ENCODE measurements at places on chromosomes 7 and 10. TPM values are rescaled to one million over a fixed set of nuclear protein-coding genes. Genes with fewer than 3 reads are reported as not detected.
A peak's percentile ranks its signal among the peaks of the same experiment; 100 is the strongest.

Gene SLC39A12
- total RNA-seq: not detected

Gene TUBB8
- total RNA-seq: 2.1 TPM

Gene FLNC
- total RNA-seq: 11.3 TPM

Gene TAS2R41
- total RNA-seq: not detected

DNA sequence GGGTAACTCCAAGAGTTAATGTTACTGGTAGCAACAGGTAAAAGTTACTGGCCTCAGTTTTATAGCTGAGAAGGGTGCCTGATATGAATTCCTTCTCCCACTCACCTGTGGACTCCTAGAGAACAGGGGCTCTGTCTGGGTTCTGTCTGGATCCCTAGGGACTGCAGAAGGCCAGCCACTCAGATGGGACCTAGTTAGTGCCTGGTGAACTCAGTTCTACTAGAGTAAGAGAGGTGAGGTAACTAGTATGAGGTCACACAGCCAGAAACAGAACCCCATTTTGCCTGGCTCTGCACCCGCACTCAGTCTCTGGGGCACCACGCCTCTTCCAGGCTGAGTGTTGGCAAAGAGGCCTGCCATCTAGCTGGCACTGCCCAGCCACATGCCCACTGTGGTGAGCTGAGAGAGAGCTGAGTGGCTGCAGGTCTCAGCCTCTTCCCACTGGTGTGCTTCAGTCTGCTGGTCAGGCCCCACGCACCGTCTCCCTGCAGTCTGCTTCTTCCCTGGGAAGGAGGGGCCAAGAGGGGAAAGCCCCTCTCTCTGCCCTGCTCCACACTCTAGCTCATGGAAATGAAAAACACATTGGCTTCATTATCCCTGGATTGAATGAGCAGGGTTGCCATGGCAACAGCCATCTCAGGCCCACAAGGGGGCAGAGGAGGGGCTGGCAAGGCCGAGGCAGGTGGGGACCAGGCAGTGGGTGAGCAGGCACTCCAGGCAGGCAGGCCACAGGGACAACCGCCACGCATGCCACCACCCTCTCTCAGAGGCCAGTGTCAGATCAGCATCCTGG is 110.6 kb downstream of the ZMIZ1 start:
- DNase-seq: peak; percentile 79

GRCh38 chr7:14260011-14260410 is 270.5 kb upstream of the ETV1 start:
- DNase-seq: no peak

- peak; percentile 49 for DNase-seq
Measured at GRCh38 chr7:143385891-143386781, 5.0 kb downstream of the ZYX start.

DNA sequence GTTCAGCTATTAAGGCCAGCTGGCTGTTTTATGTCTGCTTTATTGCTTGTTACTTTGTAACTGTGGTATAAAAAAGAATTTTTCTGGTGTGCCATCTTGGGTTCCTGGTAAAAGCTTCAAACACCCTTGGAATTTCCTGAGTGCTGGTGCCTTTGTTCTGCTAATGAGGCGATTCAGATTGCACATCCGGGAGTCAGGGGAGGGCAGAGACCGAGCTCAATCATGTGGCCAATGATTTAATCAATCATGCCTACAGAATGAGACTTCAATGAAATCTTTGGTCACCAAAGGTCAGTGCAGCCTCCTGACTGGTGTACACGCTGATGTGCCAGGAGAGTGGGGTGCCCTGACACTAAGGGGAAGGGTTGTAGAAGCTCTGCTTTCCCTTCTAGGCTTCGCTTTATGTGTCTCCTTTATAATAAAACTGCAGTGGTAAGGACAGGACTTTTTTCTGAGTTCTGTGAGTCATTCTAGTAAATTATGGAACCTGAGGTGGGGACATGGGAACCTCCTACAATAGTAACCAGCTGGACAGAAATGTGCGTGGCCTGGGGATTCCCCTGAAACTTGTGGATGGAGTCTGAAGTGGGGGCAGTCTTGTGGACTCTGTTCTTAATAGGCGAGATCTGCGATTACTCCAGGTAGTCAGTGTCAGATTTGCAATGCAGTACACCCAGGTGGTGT is 69.4 kb upstream of the OGDHL start:
- peak; percentile 84 for DNase-seq

DNA sequence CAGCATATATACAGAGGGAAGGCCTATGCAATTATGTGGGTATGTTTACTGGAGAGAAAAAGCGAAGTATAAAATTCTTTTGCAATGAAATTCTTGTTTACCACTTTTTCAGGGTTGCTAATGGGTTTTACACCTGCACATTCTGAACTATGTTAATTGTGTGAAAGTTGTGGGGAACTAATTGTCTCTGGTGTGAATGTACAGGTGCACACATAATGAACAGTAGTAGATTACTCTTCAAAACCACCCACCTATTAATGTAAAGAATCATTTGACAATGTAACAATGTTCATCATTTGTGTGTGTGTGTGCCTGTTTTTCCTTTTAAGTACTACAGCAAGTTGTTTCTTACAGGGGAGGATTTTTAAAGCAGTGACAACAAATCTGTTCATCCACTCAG is 80.0 kb upstream of the FEZF1 start:
- DNase-seq: no peak

DNA sequence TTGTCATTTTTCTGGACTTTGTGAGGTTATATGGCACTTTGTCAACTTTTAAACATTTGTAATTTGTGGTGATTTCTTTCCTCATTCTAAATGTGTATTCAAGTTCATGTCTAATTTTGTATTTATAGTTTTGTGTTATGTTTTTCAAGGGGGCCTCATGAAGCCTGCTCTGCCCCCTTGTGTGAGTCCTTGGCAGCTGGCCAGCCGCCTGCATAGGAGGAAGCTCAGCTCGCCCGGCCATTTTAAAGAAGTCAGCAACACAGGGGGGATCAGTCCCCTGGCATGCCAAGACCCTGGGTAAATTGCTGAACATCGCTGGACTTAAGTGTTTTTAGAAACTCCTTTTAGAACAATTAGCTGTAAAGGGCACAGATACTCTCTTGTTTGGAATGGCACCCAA is 123.0 kb downstream of the ANLN start:
- DNase-seq: peak; percentile 33

- no peak for DNase-seq
Measured at GRCh38 chr7:7639847-7640220, 718 bp upstream of the UMAD1 start.

GRCh38 chr7:1021366-1021765 is 23.0 kb upstream of the GPR146 start:
- DNase-seq: no peak

DNA sequence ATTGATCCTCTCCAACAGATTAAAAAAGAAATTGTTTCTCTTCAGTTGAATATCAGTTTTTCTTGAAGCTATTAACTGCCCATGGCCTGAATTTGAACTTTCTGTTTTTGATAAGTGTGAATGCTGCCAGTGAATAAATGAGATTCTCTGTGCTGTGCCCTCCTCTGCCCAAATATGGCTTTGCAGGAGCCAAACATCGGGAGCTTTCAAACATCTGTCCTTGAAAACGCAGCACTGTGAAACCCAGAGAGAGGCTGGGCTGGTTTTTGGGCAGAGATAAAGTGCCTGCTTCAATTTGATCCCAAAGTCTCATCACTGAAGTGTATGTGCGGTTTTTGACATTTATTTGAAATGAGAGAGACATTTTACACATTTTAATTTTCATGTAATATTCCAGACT is 268.3 kb upstream of the SHH start:
- no peak for DNase-seq

DNA sequence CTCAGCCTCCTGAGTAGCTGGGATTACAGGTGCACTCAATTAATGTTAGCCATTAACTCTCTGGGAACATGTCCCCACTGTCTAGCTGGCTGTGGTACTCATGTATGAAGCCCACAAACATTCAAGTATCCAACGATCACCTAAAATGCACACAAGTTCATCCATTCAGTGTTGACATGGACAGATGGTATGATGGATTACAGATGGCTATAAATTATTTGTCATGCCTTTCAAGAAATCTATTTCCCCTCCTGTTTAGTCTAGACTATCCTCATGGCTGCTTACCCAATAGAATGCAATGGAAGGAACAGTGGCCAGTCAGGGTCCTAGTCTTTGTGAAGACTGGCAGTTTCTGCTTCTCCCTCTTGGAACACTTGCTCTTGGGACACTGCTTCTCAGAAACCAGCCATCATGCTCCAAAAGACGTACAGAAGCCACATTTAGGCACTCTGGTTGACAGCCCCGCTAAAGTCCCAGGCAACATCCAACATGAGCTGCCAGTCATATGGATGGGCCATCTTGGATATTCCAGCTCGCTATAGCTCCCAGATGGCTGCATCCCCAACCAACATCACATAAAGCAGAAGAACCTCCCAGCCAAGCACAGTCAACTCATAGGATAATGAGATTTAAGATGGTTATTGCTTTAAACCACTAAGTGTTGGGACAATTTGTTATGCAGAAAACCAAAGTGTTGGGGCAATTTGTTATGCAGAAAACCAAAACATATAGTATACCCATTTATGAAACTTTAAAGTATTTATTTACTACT is 33.1 kb downstream of the MYL10 start:
- no peak for DNase-seq

DNA sequence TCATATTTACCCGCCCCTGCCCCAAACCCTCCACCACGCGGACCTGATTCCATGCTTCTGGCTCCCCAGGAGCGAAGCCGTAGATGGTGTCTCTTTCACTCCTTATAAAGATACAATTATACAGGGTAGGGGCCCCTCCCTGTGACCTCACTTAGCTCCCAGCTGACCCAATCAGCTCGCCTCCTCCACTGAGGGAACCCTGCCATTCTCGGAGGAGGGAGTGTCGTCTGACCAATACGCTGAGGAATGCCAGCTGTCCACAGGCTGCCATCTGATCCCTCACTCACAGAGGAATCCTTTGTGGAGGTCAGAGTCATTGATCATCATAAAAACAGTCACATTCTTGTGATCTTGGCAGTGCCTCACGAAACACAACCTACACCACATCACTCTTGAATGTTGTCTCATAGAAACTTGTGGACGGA is 67.5 kb upstream of the INSIG1 start:
- DNase-seq: peak; percentile 70

DNA sequence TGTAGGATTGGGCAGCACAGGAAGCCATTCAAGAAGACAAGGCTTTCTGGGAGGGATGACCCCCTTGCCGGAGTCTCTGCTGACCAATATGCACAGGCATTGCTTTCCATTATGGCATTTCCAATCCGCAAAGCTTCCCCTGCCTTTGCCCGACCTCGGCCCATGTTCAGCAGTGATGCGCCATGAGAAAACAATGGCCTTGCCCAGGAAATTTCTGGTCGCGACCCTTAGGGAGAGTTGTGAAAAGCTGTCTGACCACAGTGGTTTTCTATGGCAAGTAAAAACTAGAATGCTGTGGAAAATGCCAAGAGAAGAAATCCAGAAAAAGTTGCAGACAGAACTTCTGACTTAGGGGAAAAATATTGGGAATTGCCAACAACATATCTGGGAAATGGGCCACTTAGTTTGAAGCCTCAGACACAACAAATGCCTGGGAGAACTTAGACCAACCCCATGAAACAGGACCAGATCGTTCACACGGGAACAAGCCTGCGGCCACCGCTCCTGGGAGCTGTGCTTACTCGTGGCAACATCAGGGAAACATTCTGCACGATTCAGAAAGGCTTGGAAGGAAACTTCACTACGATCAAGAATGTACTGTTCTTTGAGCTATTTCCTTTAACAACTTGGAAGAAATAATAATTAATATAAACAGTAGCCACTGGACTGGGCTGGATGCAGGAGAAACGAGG is 512.4 kb downstream of the TNS3 start:
- DNase-seq: no peak

Data from endodermal cell (in vitro differentiated cells).